Stimulated activated CD4-positive, alpha-beta T cell treated with anti-CD3 and anti-CD28 coated beads, Interleukin-4, amount 100 ng/mL, for 4 hours (primary cell): ENCODE measurements at places on chromosomes 13 and 19.

DNA sequence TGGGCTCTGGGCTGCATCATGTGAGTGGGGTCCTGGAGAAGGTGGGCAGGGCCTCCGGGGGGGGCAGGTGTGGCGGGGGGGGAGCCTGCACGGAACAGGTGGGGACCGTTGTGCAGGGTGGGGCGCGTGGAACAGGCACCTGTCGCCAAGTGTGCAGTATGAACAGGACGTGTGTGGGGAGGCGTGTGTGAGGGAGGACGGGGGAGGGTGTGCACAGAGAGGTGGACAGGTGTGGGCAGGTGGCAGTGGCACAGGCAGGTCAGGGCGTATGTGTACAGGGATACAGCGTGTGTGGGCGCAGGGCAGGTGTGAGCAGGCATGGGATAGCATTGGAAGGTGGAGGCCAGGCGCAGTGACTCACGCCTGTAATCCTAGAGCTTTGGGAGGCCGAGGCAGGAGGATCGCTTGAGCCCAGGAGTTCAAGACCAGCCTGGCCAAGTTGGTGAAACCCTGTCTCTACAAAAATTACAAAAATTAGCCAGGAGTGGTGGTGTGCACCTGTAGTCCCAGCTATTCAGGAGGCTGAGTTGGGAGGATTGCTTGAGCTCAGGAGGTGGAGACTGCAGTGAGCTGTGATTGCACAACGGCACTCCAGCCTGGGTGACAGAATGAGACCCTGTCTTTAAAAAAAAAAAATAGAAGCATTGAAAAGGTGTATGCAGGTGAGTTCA, 3.2 kb downstream of the PLK5 start:
- no peak for DNase-seq

DNA sequence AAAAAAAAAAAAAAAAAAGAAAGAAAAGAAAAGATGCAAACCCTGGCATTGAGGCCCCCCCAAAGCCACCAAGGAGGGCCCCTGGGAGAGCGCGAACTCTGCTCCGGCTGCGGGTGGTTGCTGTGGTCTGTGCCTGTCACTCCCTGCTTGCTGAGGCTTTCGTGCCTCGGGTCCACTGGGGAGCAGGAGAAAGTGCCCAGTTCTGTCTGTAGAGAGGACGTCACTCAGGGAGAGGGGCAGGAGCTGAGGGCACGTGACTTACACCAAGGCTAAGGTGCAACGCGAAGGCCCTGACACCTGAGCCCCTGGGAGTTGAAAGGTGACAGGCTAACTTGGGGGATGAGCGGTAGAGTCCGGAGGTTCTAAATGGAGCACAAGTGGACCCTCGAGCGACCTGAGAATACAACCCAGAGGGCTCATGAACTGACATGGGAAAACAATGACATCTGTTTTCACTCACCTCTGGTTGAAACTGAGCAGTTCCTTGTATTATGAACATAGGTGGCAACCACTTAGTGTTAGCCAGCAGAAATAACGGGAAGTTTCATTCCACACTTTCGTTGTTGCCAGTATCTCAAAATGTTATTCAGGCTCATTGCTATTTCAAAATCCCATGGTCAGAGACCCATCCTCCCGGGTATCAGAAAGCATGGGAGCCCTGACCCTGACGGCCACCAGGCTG, 69.2 kb upstream of the TM9SF2 start:
- no peak for DNase-seq

DNA sequence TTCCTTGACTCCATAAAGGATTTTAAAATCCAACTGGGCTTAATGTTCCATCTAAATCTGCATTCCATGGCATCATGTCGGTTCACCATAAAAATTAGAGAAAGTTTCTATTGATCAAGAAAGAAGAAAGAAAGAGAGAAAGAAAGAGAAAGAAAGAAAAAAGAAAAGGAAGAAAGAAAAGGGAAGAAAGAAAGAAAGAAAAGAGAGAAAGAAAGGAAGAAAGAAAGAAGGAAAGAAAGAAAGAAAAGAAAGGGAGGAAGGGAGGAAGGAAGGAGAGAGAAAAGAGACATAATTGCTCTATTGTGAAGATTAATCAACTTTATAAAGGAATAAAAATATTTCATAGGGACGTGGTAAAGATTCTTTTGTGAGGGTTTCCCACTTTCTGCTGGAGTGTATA, 329.2 kb downstream of the DLEU7 start:
- DNase-seq: no peak

DNA sequence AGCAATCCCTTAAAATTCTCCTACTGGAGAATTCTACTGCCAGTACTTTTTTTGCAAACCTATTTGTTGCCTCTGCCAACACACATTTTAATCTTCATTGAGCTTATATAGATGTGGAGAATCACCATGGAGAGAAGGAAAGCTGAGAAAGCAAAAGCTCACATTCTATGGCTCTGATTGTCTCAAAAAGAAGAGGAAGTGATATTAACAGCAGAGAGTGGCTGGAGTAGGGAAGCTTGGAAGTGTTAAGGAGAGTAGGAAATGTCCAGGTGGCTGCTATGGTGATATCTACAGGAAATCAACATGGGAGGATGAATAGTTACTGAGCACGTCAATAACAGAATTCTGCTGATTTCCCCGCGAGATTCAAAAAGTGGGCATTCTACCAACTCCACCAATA, 78.8 kb upstream of the TDRD3 start:
- DNase-seq: no peak

DNA sequence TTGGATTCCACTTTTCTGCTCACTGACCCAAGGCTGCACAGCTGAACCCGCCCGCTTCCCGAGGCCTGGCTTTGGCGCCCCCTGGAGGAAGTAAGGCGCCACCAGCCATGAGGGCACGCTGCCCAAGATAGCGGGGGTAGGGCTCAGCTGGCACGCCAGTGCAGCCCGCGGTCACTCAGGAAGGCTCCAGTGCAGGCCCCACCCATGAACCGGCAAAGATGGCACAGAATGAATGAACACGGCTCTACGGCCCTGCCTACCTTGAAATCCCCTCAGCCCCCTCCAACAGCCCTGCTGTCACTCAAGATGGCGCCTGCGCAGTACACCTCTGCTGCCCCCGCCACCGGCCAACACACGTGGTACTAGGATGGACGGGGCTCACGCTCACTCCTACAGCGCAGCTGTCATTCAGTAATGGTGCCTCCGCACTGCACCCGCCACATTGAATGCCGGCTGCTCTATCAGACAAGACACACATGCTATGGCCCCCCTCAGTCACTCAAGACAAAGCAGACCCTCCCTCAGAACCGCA, 3.0 kb downstream of the PEG3 start:
- DNase-seq: no peak

- no peak for DNase-seq
Observed at GRCh38 chr19:32852216-32852615, 17.4 kb downstream of the SLC7A9 start.

GRCh38 chr19:30318936-30319335, 53.2 kb upstream of the ZNF536 start:
- DNase-seq: no peak

- no peak for DNase-seq
Observed at GRCh38 chr13:45828256-45828968, 23.1 kb downstream of the SIAH3 start.

DNA sequence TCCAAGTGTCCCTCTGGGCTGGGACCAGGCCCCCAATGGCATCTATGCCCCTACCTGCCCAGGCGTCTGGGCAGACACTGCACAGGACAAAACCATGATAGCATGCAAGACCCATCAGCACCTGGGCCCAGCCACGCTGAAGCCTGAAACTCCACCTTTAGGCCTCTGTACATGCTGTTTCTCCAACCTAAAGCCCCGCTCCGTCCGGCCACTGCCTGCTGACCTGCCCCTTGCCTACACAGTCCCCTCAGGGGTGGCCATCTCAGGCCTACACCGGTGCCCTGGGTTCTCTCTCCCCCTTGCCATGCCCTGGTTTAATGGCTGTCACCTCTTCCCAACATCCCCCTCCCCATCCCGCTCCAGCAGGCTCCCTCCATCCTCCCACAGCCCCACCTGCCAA, 15.3 kb downstream of the GJA3 start:
- DNase-seq: no peak

GRCh38 chr19:46599716-46600373, 1.3 kb upstream of the CALM3 start:
- no peak for DNase-seq

DNA sequence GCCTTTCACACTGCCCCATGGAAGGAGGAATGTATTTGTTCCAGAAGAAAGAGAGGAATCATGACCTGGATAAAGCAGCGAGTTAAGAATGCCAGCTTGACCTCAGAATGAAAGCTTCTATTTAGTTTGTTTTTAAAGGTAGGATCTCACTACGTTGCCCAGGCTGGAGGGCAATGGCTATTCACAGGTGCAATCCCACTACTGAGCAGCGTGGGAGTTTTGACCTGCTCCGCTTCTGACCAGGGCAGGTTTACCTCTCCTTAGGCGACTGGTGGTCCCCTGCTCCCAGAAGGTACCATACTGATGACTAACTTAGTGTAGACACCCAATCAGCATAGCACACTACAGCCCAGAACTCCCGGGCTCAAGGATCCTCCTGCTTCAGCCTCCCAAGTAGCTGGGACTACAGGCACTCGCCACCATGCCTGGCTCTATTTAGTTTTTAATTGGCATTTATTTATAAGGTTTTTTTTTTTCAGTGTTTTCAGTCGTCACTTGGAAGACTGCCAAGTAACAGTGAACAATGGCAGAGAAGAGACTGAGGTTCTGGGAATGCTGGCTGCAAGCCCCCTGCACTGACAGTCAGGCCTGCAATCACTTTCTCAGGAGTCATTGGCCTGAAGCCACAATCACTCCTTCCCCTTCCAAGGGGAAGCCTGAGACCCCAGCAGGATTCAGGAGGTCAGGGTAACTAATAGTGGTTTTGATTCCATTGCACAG, 73.1 kb downstream of the EPS15L1 start:
- DNase-seq: no peak

DNA sequence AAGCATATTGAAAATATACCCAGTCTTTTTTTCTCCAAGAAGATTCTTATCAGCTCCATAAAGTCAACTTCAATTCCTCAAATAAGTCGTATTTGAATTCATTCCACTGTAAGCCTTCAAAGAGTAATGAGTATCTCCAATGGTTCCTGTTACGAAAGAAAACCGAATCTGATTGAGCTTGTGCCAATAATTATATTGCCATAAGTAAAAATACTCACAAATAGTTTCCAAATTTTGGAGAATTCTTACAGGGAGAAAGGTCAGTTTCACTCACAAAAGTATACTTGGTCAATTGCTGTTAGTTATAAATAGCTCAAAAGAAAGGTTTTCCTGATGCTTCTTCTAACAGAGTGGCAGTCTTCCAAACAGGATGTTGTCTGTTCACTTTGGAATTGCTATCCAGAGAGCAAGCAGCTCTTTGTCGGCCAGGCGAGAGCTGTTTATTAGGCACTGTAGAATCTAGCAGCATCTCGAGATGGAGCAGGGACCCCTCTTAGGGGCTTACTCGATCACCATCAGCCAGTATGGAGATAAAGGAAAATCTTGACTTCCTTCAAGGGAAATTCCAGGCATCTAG, 13.5 kb downstream of the ERICH4 start:
- no peak for DNase-seq

GRCh38 chr13:45928843-45929242, 77.3 kb upstream of the SIAH3 start:
- no peak for DNase-seq

- DNase-seq: peak; percentile 63
Observed at GRCh38 chr19:12092065-12092867, 27.7 kb downstream of the ZNF844 start.

DNA sequence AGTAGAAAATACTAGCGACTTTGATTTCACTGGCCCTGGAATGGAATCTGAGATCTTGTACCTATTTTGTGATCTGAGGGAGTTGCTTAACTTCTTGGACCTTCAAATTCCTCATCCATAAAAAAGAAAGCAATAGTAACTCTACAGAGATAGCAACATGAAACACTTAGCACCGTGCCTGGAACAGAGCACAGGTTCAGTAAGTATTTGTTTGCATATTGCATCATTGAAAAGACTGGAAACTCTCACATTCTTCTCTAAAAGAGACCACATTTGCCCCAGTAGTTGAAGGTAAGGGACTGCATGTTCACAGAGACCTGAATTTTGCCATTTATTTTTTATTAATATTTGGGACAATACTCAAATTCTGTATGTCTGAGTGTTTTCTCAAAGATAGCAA, 358.1 kb downstream of the COG6 start:
- no peak for DNase-seq

DNA sequence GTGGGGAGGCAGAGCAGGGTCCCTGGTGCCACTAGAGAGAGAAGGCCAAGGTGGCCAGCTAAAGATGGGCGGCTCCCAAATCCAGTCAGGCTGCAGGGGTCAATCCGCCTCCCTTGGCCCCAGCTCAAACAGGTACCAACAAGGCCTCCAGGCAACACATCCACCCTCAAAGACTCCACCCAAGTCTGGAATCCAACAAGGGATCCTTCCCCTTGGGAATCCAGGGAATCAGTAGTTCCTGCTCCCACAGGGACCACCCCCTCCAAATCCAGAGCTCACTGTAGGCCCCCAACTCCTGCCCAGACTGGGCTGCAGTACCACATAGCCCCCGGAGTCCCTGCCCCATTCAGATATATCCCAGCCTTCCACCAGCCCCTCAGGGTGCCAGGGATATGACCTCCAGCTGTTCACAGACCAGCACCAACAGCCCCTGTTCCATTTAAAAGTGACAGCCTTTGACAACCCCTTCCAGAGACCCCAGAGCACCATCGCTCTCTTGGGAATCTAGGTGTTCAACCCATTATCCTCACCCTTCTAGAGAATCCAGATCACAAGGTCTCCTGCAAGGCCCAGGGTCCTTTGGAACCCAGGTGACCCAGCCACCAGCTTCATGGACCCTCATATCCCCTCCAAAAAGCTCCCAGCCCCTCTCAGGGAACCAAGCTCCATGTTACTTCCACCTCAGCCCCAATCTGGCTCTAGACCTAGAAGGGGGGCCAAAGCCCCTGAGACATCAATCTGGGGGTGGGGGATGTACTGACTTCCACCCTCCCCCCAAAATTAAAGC, 3.2 kb downstream of the ERF start:
- DNase-seq: no peak
